Midbrain (tissue), 1 donor: ENCODE measurements at places on chromosomes 2 and 18.

- no peak for DNase-seq
These were observed 54.3 kb downstream of the PKDCC start for GRCh38 chr2:42102024-42102590.

GRCh38 chr2:236133410-236134012, 34.7 kb downstream of the GBX2 start:
- no peak for DNase-seq

- DNase-seq = no peak
These were observed 76.1 kb upstream of the DNMT3A start for GRCh38 chr2:25417715-25418369.

DNA sequence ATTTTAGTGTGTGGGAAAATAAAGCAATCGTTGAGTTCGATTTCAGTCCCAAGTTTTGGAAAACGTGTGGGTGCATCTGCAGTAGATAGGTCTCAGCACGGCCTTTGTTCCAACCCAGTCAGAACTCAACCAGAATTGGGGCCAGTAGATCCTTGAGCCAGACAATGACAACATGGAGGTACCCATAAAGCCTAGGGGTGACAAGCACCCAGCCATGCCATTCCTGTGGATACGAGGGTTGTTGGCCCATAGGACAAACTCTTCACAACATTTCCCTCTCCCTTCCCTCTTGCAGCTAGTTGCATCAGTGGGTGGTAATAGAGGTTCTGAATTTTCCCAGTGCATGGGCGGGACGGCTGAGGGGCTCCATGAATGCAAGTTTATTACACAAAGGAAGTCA, 60.1 kb downstream of the ST3GAL5 start:
- no peak for DNase-seq

DNA sequence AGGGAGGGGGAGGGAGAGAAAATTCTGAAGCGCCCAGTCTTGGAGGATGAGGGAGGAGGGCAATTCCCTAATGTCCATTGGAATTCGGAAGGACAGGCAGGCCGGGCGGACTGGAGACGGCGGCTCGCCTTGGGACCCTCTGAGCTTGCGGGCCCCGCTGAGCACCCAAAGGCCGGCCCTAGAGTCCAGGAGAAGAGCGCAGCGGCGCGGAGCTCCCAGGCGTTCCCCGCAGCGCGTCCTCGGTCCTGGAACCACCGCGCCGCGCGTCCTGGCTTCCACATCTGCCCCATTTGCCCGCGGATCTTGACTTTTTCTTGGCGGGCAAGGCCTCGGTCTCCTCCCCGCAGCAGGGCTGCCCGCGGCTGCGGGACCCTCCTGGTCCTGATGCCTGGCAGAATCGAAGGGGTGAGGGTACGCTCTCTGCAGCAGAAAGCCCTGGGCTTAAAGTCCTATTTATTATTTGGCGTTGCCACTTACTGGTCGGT, 675 bp upstream of the MLPH start:
- DNase-seq = no peak

- no peak for DNase-seq
These were observed 8.5 kb upstream of the TWIST2 start for GRCh38 chr2:238839428-238839827.

DNA sequence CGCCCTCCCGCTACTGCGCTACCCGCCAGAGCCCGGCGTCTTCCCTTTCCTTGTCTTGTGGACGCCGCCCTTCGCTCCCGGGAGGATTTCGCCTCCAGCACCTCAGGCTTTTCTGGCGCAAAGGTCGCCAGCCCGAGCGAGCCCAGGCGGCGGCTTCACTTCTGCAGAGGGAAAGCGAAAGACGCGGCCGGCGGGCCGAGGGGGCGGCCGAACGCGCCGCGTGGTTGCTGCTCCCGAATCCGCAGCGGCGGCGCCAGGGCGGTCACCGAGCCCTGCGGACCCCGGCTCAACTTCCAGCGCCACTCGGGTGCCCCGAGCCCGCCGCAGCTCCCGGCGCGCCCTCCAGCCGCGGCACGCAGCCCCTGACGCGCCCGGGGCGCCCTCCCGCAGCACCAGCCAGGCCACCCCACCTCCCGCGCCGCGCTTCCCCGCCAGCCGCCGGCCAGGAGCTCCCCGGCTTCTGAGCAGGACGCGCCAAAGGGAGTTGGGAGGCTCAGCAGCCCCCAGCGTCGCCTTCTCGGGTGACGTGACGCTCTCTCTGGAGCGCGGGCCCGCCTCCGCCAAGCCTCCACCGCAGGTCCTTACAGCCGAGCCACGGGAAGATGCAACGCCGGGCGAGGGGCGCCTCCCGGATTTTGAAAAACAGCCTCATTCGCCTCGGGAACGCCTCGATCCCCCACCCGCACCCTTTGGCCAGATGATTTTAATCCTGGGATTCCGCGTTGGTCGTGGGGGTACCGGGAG, 84.9 kb upstream of the EPB41L3 start:
- no peak for DNase-seq

GRCh38 chr2:207049122-207049521, 109.8 kb downstream of the CPO start:
- no peak for DNase-seq

GRCh38 chr2:135047300-135047699, at the start of gene MAP3K19:
MAP3K19 (minus strand) TSS chr2:135047447; CDS start chr2:135024647, 22,800 bp downstream.
- peak; percentile 17 for DNase-seq

- no peak for DNase-seq
These were observed 143.2 kb downstream of the TMEFF2 start for GRCh38 chr2:192051533-192051932.

GRCh38 chr2:230160112-230160660, 59.6 kb downstream of the SP110 start:
- DNase-seq = peak; percentile 54

DNA sequence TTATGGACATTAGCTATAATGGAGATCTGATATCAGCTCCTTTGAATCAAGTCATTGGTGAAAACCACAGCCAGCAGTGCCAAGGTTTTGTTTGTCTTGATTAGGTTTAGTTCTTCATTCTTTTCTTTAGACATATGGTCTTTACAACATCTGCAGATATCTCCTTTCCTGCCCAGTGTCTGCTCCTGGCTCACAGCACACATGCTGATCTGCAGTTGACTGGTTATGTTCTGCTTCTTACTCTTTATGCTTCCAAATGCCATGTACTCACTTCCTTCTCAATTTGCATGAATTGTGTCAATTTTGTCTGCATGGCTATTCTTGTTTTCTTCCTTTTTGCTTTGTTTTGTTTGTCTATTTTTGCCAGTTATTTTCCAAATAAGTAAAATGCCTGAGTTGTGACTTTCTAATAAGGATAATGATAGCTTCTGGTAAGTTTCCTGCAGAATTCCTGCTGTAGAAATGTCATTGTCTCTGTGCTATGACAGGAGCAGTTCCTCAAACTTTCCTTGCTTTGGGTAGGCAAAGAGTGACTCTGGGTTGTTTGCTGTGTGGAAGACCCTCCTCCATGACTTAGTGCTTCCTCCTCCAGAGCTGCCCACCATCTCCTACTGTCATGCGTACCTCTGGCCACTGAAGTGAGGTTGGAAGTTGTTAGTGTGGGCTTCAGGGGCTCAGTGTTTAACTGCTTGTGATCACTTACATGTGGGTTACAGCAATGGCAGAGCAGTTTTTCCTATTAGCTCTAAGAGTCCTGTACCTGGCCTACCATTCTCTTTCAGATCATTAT, 8.2 kb downstream of the ARHGAP25 start:
- DNase-seq = no peak

DNA sequence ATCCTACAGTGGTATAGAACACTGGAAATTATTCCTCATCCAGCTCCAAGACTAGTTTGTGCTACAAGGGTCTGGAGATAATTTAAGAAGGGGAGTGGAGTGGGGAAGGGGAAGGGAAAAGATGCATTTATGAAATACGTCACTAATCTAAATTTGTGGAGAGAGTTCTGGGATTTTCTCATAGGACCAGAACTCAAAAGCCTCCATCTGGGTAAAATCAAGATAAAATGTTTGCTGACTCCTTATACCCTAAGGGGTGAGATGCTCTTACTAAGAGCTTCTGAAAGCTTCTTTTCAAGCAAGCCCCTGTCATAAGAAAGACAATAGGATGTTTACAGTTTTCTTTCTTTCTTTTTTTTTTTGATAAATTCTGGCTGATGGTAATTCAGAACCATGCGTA, 88.5 kb upstream of the RBMS1 start:
- no peak for DNase-seq

DNA sequence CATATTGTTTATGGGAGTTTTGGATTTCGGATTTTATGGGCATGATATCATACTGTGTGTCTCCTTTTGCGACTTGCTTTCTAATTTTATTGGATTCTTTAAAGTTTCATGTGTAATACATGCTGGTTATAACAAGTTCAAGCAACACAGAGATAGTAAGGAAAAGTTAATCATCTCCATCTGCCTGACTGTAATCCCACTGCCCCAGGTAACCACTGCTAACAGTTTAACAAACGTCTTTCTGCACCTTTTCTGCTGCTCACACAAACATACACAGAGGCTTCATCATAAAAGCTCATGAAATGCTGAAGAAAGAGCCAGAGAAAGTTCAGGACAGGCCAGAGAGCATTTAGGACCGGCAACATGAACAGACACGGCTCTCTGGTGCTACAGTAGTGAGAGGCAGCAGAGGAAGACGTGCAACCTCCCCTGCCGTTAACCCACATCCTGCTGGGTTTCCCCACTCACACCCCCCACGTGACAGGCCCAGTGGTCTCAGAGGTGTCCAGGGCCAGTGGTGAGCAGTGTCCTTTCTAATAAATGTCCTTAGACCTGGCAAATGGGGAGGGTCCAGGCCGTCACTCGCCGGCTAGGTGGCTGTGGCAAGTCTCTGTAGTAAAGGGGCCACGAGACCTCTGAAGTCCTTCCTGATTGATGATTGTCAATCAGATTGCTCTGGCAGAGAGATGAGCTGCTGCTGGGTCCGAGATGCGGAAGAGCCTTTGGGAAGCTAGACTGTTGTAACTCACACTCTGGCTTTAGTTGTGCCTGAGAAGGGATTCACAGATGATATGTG, 43.0 kb upstream of the SLC1A4 start:
- DNase-seq = no peak

GRCh38 chr18:74498712-74499627, 2.8 kb downstream of the CNDP2 start:
- DNase-seq = peak; percentile 24

- DNase-seq = no peak
These were observed 12.5 kb upstream of the SOS1 start for GRCh38 chr2:39133215-39133851.

- DNase-seq = no peak
These were observed 2.2 kb downstream of the CDKL4 start for GRCh38 chr2:39241588-39241987.

- DNase-seq = peak; percentile 35
These were observed 625 bp downstream of the ARPC2 start for GRCh38 chr2:218217360-218218267.

- DNase-seq = no peak
These were observed 41.2 kb upstream of the REG3A start for GRCh38 chr2:79200762-79201161.

DNA sequence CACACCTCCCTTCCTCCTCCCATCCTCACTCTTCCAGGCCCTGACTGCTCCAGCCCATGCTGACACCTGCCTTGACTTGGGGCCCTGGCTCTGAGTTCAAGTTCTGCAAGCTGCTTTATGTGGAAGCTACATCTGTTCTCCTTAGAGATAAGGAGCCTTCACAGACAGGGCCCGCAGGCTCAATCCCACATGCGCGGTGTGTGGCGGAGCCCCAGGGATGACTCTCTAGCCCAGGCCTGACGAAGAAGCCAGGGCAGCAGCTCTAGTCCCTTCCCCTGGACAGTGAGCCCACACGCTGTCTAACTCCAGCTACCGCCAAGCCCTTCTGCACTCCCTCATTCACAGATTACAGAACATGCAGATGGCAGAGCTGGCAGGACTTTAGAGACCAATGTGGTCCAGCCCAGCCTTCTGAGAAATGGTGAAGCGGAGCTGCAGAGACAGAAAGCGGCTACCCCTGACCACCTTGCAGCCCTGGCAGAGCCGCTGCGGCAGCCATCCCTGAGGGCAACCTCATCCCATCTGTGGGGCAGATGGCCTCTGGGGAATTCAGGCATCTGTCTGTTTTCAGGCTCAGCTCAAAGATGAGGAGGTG, 304.3 kb downstream of the CELF4 start:
- no peak for DNase-seq

DNA sequence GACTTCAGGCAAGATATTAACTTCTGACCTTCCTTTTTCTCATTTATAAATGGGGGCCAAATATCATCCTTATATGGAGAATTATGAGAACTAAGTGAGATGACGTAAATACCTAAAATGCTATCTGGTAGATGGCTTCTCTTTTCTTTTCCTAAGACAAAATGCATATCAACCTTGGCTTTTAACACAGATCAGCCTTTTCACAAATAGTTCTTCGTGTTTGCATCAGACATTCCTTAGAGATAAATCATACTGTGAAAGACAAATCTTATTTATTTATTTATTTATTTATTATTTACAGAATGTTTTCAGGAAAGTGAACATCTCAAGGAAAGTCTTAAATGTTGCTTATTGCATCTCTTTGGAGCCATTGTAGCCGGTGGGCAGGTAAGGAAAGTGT, 62.8 kb downstream of the NBEAL1 start:
- DNase-seq = no peak

- no peak for DNase-seq
These were observed 45.7 kb downstream of the MAP3K2 start for GRCh38 chr2:127342101-127342500.
